ENCODE measurements at places on chromosomes 7 and 10. TPM values are rescaled to one million over a fixed set of nuclear protein-coding genes. Genes with fewer than 3 reads are reported as not detected.

Gene C7orf33
- total RNA-seq: 3.6 TPM

Gene SFRP5
- total RNA-seq: 68.7 TPM

Gene UCMA
- total RNA-seq: not detected

Gene PIK3AP1
- total RNA-seq: 5.4 TPM

Gene MLXIPL
- total RNA-seq: 0.82 TPM

Gene VPS50
- 107 TPM for total RNA-seq

Gene TRIM74
- total RNA-seq: not detected

Gene TRIM50
- total RNA-seq: not detected

Gene CPED1
- total RNA-seq: 82.0 TPM

Gene MUC3A
- total RNA-seq: not detected

Gene DGKI
- 21.1 TPM for total RNA-seq

Gene FEZF1
- 0.27 TPM for total RNA-seq

Gene TMEM236
- 0.44 TPM for total RNA-seq
